SW480 (cell line): ENCODE measurements at places on chromosomes 1 and 21.

GRCh38 chr1:94072840-94073522 is 48.0 kb downstream of the ABCA4 start:
- DNase-seq = no peak

DNA sequence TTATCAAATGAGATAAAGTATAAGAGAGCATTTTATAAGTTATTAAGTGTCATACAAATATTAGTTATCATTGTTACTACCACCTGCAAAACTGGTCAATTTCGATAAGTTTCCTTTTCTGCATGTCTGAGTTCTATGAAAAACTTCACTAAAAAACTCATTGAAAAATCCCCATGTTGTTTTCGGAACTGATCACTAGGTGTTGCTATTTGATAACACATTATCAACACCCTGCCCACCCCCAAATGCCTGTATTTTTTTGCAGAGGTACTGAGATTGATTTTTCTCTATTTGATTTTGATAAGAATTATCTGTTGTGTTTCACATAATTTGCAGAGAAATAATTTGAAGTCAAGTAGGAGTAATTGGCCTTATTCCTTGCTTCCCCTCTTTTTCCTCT is 22.1 kb upstream of the DISP1 start:
- peak; percentile 25 for DNase-seq

- no peak for DNase-seq
These were observed 46.9 kb downstream of the PKN2 start for GRCh38 chr1:88730995-88731394.

- DNase-seq = peak; percentile 22
These were observed 670 bp downstream of the CLSTN1 start for GRCh38 chr1:9822897-9823692.

- peak; percentile 7 for DNase-seq
These were observed 33.5 kb upstream of the ABCD3 start for GRCh38 chr1:94384485-94385265.

DNA sequence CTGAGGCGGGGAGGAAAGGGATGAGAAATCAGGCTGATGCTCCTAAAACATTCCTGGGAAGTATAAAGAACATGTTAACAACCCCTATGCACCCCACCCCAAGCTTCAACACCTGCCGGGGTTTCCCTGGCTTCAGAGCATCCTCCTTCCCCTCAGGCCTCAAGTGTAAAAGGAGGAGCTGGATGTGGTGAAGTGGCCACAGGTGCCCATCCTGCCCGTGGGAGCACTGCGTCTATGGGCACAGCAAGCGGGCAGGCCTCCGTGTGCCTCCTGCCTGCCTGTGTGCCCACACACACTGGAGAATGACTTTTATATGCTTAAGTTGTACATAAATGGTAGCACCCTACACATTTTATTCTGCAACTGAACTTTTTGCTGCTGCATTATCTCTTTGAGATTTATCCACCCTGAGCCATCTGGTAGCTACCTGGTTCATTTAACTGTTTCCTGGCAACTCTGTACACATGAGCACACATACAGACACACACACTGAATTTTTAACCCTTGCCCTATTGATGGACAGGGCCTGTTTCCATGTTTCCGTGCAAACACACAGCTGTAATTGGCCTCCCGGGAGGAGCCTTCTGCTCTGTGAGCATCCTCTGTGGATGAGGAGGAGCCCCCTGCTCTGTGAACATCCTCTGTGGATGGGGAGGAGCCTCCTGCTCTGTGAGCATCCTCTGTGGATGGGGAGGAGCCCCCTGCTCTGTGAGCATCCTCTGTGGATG is 13.4 kb upstream of the FTCD start:
- DNase-seq = no peak

DNA sequence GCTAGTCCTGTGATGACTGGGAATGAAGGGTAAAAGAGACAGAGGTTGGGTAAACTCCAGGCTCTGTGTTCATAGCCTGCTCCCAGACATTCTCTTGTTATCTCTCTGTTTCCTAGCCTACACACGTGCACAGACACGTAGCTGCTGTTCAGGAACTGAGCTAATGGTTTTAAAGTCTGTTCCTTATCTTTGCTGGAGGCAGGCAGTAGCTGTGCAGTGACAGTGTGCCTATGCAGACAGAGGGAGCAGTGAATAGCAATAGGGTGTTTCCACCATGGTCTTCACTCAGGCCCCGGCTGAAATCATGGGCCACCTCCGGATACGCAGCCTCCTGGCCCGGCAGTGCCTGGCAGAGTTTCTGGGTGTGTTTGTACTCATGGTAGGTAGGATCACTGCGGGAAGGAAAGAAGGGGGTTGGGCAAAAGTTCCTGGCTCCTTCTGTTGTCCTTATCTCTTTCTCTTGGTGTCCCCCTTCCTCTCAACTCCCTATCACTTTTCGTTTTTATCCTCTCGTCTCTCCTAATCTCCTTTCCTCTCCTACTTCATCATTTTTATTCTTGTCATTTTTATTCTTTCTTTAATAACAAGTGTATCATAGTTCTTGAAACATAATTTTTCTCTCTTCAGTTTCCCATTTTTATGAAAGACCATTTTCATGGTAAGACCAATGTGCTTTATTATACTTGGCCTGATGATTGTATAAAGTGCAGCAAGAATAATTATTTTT is at the start of gene AQP10:
Gene AQP10 (plus strand): TSS at position 212 of the 727 bp plus-strand sequence. CDS start 63 bp downstream, at position 275.
- no peak for DNase-seq

DNA sequence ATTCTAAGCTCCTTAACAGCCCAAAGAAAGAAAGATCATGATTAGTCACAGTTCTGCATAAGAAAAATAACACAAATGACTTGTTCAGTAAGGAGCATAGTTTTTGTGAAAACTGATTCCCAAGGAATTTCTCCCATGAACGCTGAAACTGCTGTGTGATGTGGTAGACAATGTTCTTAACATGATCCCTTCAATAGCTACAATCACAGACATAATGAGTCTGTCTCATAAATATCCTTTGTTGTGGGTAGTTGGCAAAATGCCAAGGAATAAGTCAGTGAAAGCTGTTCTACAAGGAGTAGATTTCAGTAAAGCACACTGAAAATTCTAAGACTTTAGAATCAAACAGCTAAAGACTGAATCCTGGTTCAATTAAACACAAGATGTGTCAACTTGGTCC is 404.8 kb downstream of the HLX start:
- DNase-seq = peak; percentile 66

DNA sequence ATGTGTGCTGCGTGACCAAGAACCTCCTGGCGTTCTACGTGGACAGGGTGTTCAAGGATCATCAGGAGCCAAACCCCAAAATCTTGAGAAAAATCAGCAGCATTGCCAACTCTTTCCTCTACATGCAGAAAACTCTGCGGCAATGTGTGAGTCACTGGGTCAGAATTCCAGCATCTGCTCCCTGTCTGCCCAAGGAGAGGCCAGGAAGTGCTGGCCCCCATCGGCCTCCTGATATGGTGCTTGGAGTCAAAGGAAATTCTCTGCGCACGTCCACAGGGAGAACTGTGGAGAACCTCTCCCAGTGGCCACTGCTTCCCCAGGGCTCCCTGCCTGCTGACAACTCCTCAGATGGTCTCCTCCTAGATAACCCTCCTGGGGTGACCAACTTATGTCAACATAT is 25.6 kb upstream of the IL20 start:
- DNase-seq = no peak
